ENCODE measurements at places on chromosomes 6 and 20.

DNA sequence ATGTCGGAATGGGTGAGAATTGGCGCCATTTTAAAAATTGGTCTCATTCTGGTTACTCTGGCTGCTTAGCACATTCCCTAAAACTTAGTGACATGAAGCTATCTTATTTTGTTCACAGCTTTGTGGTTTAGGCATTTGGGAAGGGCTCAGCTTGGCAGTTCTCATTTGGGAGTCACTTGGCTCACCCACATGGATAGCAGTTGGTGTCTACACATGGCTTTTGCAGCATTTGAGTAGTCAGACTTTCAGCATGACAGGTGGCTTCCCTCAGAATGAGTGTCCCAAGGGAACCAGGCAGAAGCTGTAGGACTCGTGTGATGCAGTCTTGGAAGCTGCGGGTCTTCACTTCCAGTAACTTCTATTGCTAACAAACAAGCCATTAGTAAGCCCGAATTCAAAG is 64.6 kb downstream of the UST start:
- no peak for ATAC-seq

GRCh38 chr20:33255005-33255404 is 19.2 kb downstream of the BPIFA1 start:
- no peak for ATAC-seq

DNA sequence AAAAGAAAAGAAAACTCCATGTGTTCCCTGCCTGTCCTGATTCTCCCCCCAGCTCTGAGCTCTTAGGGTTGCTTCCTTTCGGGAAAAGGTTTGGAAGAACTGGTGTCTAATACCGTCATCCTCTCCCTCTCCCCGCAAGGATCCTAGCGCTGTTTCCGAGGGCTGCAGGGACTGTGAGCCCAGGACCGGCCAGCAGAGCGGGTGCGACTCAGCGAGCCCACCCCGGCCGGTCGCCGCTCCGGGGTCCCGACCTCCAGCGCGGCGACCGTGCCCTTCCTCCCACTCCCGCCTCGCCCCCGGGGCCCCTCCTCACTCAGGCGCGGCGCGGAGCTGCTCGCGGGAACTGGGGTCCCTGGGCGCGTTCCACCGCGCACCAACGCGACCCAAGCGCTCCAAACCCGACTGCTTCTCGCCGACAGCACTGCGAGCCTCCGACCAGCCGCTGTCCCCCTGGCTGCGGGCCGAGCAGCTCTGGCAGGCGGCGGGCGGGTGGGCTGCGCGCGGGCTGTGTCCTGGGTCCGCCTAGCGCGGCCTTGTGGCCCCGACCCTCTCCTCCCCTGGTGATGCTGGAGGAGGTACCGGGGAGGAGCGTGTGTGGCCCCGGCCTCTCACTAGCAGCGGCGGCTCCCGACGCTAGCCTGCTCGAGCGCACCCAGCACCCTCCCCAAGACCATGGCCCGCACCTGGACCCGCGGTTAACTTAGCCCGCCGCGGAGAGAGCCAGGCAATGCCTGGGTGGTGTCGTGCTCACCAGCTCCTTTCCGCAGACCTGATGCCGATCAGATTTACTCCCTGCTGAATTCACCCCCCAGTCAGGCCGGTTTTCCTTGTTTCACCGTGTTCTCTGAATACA is at the start of gene PLA2G7:
TSS of gene PLA2G7 (minus strand) at position 509 of the 853 bp plus-strand sequence. CDS start 12,484 bp downstream, outside the sequence.
- peak; percentile 54 for ATAC-seq

DNA sequence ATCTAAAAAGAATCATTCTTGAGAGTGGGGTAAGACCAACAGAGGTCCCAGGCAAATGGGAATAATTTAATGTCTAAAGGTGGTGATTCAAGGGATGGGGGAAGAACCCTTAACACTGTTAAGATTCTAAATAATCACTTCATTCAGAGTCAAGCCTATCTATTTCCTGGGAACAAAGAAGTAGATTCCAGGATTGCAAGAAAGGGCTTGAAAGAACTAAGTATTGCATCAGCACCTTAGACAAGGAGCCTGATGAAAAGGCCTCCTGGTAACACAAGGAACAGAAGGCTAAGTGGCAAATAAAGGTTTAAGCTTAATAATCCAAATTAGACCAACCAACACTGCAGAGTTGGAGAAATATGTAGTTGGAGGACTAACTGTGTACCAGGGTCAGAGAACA is 620.7 kb upstream of the BTBD3 start:
- no peak for ATAC-seq

GRCh38 chr20:1301031-1301529 is 27.9 kb downstream of the SDCBP2 start:
- ATAC-seq = peak; percentile 42

DNA sequence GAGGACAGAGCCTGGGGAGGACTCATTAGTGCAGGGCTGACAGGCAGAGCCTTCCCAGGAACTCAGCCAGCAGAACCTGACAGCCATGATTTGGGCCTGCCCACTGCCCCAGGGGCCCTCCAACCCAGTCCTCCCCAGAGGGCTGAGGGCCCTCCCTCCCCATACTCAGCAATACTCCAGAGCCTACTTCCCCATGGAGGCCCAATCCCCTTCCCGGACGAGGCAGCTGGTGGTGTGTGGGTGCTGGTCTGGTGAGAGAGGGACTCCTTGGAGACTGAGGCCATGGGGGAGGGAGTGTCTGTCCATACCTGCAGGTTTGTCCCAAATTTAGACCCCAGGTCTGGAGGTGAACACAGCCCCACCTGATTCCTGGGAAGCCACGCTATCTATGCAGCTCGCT is 120.9 kb upstream of the MLN start:
- ATAC-seq = no peak

DNA sequence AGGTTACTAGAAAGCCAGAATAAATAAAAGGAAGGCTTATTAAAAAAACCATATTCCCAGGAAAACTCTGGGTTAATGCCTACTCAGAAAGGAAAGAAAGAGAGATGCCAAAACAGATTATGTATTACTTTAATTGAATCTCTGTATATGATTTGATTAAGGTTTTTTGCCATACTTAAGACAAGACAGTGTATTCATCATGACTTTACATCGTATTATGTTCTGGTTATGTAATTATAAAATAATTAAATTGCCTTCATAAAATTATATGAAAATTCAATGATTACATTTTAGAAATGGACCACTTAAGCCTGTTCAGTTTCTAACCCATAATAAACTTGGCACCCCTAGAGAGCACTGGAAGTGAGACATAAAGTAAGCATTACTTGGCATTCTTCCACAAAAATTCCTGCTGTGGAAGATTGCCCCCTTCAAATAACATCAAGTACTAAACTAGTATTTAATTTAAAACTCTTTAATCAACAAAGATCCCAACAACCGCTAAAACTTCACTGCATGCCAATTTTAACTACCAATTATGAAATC is 20.8 kb upstream of the IBTK start:
- ATAC-seq = peak; percentile 65

DNA sequence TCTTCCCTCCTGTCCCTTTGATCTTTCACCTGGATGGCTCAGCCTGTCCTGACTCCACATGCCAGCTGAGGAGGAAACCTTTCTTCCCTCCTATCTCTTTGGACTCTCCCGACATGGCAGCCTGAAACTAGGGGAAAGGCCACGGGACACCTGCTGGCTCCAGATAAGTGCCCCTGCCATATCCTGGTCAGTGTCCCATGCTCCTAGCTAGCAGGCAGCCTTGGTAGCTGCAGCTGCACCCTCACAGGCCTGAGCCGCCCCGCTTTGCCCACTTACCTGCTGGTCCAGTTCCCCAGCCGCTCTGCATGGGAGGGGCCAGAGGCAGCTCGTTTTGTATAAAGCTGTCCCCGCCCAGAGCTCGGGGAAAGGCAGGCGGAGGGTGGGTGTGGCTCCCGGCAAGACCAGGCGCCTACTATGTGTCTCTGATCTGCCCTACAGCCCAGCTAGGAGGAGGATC is 7.4 kb upstream of the SLC52A3 start:
- ATAC-seq = no peak

- no peak for ATAC-seq
Measured at GRCh38 chr20:21874127-21874526, 168.7 kb downstream of the PAX1 start.

GRCh38 chr6:142009647-142010046 is 123.1 kb upstream of the GJE1 start:
- ATAC-seq = peak; percentile 50

GRCh38 chr6:64932486-64932885 is 774.5 kb downstream of the EYS start:
- no peak for ATAC-seq

GRCh38 chr6:39929733-39930461 is 4.4 kb downstream of the MOCS1 start:
- ATAC-seq = no peak

- peak; percentile 88 for ATAC-seq
Measured at GRCh38 chr6:84466511-84466910, 239.1 kb upstream of the CEP162 start.

DNA sequence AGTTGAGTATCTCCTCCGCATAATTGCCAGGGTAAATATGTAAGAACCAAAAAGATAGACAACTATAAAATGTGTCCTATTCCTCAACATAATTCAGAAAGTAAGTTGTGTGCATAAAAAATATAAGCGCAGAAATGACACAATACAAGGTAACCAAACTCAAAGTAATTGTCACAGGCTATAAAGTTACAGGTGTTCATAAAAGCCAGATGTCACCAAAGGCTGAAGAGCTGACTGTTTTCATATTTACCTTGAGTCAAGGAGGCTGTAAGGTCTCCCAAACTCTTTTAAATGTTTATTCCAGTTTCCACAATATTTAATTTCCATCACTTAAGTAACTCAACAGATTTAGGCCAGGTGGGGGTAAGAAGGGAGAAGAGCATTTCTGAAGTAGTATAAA is 192.2 kb upstream of the MARCKS start:
- no peak for ATAC-seq

GRCh38 chr6:137044366-137045221 is at the start of gene IL20RA:
IL20RA (minus strand) TSS chr6:137044965; CDS start chr6:137044728, 237 bp downstream.
- ATAC-seq = peak; percentile 81

DNA sequence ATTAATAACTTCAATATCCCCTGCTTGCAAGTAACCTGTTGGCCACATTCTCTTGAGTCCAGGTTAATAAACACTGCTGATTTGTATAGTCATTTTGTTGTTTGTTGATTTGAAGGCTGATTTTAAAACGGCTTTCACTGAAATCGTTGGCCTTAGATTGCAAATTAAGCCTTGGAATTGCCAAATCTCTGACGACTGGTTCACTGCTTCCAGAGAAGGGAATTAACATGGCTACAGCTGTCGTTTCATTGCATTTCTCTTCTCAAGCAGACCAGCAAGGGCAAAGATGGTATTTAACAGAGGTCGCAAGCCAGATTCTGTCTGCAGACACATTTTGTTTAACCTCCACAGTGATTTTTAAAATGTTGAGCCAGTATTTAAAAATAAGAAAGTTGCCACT is 470.9 kb downstream of the TFAP2A start:
- no peak for ATAC-seq

DNA sequence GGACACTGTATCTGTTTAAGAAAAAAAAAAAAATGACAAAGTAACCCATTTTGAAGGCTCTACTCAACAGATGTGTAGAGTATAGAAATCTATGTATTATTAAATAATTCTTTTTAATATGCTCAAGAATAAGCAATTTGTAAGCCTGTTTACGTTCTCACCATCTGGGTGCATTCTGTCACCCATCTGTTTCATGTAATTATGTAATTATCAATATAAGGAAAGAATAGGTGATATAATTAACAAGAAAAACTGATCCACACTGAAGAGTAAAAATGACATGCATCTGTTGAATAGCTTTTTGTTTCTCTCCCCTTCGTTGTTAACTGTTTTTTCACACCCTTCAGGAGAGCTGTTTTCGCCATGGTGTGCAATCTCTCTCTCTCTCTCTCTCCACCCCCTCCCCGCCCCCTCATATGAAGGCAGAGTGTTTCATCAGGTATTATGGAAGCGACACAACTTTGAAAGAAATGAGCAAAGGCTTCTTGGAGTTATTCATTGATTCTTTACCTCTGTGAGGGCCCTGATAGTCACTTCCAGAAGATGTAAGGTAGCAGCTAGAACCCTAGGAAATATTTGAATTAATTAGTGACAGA is 154.3 kb upstream of the INSM1 start:
- no peak for ATAC-seq

DNA sequence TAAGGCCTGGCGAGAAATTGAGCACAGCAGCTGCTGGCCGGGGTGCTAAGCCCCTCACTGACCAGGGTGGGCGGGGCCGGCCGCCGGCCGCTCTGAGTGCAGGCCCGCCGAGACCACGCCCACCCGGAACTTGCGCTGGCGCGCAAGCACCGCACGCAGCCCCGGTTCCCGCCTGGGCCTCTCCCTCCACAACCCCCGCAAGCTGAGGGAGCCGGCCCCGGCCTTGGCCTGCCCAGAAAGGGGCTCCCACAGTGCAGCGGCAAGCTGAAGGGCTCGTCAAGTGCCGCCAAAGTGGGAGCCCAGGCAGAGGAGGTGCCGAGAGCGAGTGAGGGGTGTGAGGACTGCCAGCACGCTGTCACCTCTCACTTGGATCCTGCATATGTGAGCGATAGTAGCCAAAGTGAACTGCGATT is 251.2 kb downstream of the GJA1 start:
- ATAC-seq = no peak

DNA sequence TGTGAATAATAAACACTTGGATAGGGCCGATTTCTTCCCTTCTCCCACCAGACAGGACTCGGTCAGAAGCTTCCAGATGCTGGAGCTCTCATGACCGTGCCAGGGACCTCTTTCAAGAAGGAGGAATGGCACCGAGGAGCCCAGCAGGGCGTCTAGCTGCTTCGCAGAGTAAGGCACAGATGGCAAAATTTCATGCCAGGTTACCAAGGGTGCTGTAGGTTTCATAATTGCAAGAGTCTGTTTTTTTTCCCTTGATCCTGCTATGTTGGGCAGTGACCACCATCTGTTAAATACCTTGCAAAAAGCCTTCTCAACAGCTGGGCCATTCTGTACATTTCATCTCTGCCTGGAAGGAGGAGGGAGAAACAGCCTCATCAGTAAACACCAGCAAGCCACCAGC is 111.8 kb downstream of the EDN3 start:
- no peak for ATAC-seq

GRCh38 chr6:122996794-122997505 is 915 bp downstream of the CLVS2 start:
- peak; percentile 47 for ATAC-seq

GRCh38 chr6:87093651-87094050 is 1.3 kb downstream of the CGA start:
- ATAC-seq = no peak

DNA sequence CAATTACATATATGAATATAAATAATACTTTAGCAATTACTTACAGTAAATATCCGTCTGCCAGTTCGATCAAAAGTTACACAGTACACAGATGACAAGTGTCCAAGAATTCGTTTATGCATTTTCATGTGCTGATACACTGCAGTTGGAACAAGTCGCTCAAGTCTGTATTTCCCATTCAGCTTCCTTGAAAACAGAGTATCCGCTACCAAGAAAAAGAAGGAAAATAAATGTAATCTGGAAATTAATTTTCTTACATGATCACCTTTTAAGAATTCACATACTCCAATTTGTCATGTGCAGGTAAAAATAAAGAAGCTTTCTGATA is 35.3 kb downstream of the PHIP start:
- no peak for ATAC-seq

All from SK-N-SH treated with all-trans-retinoic acid at 6 μM for 48 hours (cell line).